ENCODE measurements at places on chromosomes 3 and 15.
A peak's percentile ranks its signal among the peaks of the same experiment; 100 is the strongest.

- no peak for DNase-seq
Measured at GRCh38 chr3:58120075-58120812, 90.5 kb downstream of the DNASE1L3 start.

DNA sequence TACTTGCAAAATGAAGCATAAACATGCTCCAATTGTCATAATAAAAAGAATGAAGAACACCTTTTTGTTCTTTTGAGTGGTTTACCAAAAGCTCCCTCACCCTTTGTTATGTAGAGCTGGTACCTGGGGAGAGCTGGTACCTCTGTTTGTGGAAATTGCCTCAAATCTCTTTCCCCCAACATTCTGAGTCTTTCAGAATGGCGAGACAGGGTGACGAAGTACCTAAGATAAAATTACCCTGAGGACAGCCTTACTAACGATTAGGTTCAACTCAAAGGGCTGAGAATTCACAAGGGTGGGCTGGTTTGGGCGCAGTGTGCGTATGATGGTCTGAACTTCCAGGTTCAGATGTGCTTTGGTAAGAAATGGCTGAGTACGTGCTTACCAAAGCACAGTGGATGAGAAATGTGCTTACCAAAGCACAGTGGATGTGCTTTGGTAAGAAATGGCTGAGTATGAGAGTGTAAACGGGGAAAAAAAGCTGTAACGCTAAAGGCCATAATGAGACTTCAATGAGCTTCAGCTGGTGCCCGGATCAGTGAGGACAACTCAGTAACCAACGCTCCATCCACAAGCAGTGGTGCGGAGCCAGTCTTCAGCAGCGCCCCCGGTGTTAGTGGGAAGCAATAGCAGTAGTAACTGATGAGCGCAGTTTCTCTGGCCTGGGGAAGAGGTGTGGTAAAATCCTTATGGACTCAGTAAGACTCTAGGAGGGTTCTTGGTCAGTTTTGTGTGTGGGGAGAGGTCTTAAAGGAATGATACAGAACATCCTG is 72.3 kb upstream of the LRIG1 start:
- DNase-seq, result no peak

GRCh38 chr15:57555270-57555669 is 36.4 kb upstream of the MYZAP start:
- DNase-seq, result no peak

- no peak for DNase-seq
Measured at GRCh38 chr15:42071717-42072116, 22.6 kb downstream of the PLA2G4D start.

DNA sequence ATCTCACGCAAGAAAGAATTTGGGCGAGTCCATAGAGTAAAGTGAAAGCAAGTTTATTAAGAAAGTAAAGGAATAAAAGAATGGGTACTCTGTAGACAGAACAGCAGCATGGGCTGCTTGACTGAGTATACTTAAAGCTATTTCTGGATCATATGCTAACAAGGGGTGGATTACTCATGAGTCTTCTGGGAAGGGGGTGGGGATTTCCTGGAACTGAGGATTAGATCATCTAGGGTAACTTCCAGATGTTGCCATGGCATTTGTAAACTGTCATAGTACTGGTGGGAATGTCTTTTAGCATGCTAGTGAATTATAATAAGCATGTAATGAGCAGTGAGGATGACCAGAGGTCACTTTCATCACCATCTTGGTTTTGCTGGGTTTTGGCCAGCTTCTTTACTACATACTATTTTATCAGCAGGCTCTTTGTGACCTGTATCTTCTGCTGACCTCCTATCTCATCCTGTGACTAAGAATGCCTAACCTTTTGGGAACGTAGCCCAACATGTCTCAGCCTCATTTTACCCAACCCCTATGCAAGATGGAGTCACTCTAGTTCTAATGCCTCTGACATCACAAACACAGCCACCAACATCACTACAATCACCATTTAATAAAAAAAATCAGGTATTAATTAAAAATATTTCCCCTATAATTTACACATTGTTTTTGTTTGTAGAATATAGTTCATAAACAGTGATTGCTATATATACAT is 890.7 kb upstream of the EPHA6 start:
- DNase-seq, result no peak

DNA sequence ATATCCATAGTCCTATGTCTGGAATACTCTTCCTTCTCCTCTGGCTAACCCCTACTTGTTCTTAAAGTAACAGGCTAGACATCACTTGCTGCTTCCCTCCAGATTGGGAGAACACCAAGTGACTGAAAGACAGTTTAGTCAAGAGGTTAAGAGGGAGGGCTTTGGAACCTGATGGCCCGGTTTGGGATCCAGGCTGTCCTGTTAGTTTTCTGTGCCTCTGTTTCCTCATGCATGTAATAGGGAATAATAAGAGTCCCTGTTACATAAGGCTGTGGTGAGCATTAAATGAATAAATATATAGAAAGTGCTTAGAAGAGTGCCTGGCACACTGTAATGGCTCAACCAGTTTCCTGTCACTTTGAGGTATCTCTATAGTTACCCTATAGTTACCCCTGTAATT is 66.3 kb downstream of the TAMM41 start:
- no peak for DNase-seq

- DNase-seq, result no peak
Measured at GRCh38 chr15:43118829-43119228, 13.0 kb upstream of the UBR1 start.

DNA sequence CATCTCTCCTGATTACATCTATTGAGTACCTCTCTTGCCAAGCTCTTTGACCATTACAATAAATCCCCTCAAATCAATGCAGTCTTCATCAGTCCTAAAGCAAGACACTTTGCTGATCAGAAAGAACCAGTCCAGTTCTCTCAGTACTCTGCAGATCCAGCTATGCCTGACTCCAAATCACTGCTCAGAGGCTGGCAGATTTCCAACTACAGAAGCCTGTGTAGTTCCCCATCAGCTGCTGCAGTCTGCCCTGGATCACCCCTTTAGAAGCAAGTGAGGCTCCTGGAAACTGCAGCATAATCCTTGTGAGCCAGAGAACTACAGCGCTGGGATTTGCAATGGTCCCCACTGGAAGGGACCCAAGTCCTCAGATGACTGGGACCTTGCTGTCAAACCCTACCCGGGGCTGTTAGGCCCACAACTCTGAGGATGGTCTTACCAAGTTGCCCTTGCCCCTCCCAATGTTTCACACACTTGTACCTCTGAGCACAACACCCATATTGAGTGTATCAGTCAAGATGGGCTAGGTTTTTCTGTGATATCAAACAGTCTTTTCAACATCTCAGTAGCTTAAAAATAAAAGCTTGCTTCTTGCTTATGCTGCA is 81.9 kb upstream of the TOPAZ1 start:
- no peak for DNase-seq

- DNase-seq, result no peak
Measured at GRCh38 chr15:88006146-88006545, 250.4 kb downstream of the NTRK3 start.

GRCh38 chr3:155391104-155391503 is 97.6 kb upstream of the STRIT1 start:
- DNase-seq, result no peak

GRCh38 chr3:194952841-194953241 is 267.2 kb downstream of the FAM43A start:
- no peak for DNase-seq

DNA sequence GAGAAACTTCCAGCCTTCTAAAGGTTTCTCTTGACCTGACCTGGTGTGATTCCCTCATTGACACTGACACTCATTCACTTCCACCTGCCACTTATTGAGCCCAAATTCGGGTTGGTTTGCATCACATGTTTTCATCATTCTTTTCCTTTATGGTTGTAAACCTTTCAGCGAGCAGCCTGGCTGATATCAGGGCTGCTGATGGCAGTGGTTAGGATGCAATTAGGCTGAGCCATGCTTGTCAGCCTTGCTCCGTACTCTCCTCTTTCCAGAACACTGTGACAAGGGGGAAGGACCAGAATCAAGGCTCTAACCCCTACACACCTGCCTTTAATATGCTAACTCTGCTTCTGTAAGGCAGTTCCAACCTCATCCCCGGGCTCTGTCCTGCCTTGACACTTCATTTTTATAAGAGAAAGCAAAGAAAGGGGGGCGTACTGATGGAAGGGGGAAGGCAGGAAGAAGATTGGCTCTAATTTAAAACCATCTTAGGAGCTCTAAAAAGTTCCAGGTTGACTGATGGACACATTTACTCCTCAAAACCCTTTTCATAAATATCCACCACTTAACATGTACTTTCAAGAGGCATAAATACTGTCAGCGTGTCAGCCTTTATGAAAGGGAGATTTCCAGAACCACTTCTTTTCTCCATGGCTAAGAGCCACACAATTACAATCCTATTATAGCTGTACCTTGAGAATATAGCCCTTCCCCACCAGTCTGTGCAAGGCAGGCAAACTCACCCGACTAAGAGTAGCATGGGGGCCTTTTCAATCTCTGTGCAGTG is 5.7 kb downstream of the NMNAT3 start:
- no peak for DNase-seq

DNA sequence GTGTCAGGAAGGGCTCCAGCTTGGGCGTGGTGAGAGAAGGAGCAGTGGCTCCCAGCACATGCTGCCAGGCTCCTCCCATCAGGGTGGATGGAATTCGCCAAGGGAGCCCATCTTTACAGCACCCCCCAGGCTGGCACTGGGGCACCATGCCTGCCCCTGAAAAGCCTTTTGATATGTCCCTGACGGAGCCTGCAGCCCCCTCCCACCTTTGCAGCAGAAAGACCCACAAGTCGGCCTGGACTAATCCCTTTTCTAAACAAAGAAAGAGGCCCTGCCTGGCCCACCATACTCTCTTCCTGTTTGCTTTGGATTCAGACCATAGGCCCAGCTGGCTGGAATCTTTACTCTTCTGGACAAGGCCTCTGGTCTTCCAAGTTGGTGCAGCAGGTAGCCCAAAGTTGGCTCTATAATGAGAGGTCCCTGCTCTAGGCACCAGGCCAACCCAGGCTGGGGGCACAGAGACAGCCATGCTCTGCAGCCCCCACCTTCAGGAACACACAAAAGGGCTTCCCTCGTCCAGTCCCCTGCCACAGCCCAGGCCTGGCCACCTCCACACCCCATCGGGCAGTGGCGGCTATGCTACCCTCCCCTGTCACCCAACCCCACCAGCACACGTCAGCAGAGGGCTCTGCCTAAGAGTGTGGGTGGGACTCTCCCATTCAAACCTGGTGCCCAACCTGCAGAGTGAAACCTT is 5.4 kb downstream of the ANPEP start:
- no peak for DNase-seq

GRCh38 chr15:89740137-89740536 is 10.9 kb downstream of the MESP1 start:
- DNase-seq, result no peak

DNA sequence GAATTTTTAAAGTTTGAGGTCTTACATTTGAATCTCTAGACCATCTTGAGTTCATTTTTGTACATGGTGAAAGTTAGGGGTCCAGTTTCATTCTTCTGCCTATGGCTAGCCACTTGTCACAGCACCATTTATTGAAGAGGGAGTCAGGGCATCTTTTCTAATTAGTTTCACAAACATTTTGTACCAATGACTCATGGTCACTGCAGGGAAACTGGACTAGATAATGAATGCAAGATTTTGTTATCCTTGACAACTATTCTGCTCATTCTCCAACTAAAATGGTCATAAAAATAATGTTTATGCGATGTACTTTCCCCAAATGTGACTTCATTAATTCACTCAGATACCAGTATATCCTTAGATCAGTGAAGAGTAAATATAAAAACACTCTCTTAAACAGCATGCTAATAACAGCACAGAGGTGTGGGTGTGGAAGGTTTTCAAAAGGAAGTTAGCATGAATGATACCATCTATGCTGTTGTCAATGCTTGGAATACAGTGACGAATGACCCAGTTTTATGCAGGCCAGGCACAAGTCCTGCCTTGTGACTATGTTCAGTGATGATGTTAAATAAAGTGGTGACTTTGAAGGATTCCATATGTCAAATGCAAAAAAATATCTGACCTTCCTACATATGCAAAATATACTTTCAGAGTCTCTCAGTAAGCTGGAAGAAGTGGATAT is 314.9 kb upstream of the TMCO5A start:
- DNase-seq, result no peak

DNA sequence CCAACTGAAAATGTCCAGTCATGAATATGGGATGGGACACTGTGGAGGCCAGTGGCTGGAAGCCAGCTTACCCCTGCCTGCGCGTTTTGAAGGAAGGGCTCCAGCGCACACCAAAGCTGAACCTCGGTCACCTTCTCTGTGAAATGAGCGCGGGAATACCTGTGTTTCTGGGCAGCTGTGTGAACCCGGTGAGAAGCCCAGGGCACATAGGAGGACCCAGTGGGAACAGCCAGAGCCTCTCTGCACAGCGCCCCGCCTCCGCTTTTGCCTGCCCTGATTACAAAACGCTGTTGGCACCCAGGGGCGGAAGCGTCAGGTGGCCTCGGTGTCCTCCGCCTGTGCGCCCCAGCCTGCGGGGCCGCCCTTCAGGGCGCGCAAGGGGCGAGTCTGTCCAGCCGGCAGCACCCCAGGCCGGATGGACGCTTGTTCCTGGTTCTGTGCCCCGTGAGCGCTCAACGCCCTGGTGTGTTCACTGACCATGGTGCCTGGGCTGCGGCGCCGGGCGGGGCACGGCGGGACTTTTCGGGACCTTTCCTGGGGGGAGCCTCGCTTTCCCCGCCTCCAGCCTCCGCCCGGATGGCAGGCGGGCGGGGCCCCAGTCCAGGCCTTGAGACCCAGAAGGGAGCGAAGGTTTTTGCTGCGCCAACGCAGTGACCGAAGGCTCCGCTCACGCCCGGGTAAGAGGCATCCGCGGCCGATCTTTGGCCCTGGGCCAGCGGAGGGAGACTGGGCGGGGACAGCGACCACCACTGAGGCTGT is at the start of gene SQOR:
SQOR (plus strand) TSS at position 598 of the 759 bp plus-strand sequence. CDS start 23,895 bp downstream, outside the sequence.
- DNase-seq, result peak; percentile 94

GRCh38 chr15:75335313-75335704 is 554 bp upstream of the COMMD4 start:
- no peak for DNase-seq

GRCh38 chr3:170524073-170524472 is 61.8 kb downstream of the SLC7A14 start:
- DNase-seq, result no peak

- no peak for DNase-seq
Measured at GRCh38 chr3:108322352-108322751, 26.0 kb downstream of the HHLA2 start.

- DNase-seq, result peak; percentile 76
Measured at GRCh38 chr3:150703299-150703755, 393 bp downstream of the ERICH6 start.

- DNase-seq, result no peak
Measured at GRCh38 chr3:189053322-189053721, 118.4 kb upstream of the TPRG1 start.

- no peak for DNase-seq
Measured at GRCh38 chr3:119352034-119352609, 57.9 kb downstream of the ARHGAP31 start.

- no peak for DNase-seq
Measured at GRCh38 chr15:31285772-31286261, 40.8 kb upstream of the KLF13 start.

Measured in aorta (tissue), 5 donors.